ENCODE measurements at places on chromosomes 6 and 20.

DNA sequence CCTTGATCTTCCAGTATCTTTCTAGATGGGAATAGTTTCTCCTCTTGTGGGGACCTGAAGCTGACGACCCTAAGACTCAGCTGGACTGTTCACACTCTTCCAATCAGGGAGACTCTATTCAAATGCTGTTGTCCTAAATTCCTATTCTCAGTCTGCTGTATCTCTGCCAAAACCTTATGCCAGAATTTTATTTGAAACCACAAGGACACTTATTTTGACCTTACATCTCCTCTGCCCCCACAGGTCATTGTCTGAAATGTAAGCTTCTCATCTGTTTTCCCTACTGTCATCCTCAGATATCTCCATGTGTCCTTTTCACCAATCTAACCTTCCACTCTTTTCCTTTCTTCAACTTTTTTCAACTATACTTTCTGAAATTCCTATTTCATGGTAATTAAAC is 289.5 kb upstream of the SGK1 start:
- no peak for DNase-seq

DNA sequence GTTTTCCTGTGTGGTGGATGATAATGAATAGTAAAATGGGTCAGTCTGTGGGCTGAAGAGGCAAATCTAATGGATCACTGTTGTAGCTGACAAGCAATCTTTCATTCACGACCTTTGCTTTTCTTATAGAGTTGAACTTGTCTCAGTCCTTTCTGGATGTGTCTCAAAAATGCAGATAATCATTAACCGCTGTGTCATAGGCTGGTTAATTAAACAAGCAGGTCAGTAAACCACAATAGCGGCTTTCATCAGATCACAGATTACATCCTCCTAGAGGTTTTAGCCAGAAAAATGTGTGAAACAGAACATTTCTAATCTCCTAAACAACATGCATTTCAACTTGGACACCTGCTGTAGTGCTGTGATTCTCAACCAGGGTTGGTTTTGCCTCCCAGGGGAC is 2.5 kb upstream of the METTL24 start:
- no peak for DNase-seq

GRCh38 chr6:80728830-80729229 is 622.4 kb downstream of the BCKDHB start:
- DNase-seq: no peak

- no peak for DNase-seq
Measured at GRCh38 chr20:33900521-33901131, 89.5 kb downstream of the CHMP4B start.

GRCh38 chr20:49891476-49892110 is 23.7 kb downstream of the SPATA2 start:
- no peak for DNase-seq

GRCh38 chr6:7687145-7688111 is 38.5 kb upstream of the BMP6 start:
- no peak for DNase-seq

DNA sequence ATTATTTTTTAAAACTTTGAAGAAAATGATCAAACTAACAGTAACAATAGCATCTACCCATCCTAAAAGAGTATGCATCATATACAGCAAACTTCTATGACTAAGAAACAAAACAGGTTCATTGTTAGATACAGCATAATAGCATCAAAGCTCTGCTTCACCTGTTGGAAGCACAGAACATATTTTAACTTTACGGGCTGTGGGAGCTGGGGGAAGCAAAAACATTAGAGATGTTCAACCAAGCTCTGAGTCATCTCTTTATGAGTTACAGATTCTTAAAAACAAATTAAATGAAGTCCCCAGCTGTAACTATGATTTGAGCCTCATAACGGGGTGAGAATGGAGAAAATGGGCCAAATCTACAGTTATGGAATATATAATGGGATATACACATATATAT is 63.4 kb downstream of the SYNE1 start:
- no peak for DNase-seq

DNA sequence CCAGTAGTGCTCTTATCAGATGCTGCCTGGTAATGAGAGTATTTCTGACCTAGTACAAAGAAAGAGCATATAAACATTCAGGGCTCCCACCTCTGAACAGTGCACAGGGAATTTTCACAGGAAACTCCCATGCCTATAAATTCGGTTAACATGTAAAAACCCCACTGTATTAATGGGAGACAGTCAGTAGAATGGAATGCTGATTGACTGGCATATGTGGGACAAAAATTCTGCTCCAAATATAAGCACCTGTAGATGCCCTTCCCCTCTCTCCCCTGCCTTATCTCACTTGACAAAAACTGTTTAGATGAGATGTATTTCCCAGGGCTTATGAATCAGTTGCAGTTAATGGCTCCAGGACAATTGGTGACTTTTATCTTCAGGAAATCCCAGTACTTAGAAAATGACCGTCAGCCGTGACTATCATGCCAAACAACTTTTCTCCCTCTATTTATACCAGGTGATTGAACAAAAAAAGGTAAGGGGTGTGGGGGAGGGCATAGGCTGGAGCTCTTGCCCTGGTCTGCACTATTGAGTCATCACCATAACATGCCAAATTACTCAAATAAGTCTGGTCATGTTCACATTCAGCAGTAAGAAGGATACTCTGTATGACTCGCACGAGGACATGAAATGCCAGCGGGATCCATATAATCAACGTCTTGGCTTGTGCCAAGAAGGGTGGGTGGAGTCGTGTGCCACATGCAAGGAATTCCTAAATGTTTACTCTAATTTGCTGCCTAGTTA is 176.4 kb upstream of the BMP2 start:
- DNase-seq: no peak

- DNase-seq: no peak
Measured at GRCh38 chr6:48713612-48714011, 602.6 kb upstream of the PTCHD4 start.

GRCh38 chr20:10701607-10702006 is 27.8 kb upstream of the JAG1 start:
- no peak for DNase-seq

GRCh38 chr6:85923013-85923430 is 280.3 kb upstream of the SYNCRIP start:
- DNase-seq: no peak

DNA sequence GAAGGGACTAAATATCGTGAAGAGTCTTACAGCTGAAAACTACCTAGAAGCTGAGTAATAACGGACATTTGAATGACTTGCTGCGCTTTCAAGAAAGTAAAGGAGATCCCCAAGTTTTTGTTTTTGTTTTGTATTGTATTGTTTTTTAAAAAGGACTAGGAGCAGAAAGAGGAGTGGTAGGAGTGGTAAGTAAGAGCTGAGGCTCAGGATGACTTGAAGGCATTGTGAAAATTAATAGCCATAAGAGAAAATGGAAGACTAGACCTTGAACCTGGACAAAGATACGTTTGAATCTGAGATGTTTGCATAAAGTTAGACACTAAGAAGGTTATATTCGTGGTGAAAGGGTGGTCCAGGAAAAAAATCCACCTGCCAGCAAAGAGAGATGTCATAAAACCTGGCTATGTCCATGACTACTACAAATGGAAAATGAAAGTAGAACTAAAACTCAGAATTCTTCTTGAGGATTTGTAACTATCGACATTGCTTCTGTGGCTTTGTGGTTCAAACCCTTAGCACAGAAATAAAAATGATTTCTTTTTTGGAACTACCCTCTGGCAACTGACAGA is 824.8 kb upstream of the FLRT3 start:
- no peak for DNase-seq

GRCh38 chr6:13550656-13551055 is 23.7 kb upstream of the SIRT5 start:
- DNase-seq: no peak

- DNase-seq: no peak
Measured at GRCh38 chr20:11813106-11813890, 104.4 kb upstream of the BTBD3 start.

- DNase-seq: no peak
Measured at GRCh38 chr6:28205879-28206278, 19.2 kb upstream of the ZSCAN9 start.

GRCh38 chr6:103893141-103893581 is 966.6 kb downstream of the HACE1 start:
- DNase-seq: no peak

DNA sequence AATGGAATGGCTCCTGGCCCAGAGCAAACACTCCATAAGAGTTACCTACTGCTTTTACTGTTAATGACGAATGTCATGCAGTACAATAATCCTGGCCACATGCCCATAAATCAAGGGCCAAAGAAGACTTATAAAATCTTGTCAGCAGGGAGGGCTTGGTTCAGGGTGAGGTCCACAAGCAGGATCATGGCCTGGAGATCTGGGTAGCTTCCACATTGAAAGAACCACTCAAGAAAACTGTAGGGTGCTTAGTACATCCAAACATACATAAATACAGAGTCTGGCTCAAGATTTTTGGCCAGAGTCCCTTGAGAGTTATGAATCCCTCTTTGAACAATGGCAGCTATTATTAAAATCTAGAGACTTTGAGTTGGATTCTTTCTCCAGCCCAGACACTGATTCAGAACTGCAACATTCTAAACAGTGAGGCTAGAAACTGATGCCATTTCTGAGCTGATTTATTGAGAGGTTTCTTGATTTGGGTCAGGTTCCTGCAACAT is 188.7 kb downstream of the CDC5L start:
- no peak for DNase-seq

DNA sequence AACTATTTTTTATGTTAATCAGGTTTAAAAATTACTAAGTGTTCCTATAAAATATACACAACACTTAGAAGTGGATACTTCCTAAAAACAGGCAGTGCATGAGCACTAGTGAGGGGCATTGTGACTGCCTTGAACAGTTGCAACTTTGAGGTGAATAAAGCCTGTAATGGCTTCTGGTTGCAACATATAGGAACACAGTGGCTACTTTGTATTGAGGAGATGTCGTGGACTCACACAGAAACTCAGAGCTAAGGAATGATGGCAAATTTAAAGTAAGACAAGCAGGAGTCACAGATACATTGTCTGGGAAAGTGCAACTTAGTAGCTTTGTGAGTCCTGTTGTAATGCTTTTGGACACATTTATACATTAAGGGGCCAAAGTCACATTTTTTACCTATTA is 861 bp upstream of the HLA-A start:
- no peak for DNase-seq

DNA sequence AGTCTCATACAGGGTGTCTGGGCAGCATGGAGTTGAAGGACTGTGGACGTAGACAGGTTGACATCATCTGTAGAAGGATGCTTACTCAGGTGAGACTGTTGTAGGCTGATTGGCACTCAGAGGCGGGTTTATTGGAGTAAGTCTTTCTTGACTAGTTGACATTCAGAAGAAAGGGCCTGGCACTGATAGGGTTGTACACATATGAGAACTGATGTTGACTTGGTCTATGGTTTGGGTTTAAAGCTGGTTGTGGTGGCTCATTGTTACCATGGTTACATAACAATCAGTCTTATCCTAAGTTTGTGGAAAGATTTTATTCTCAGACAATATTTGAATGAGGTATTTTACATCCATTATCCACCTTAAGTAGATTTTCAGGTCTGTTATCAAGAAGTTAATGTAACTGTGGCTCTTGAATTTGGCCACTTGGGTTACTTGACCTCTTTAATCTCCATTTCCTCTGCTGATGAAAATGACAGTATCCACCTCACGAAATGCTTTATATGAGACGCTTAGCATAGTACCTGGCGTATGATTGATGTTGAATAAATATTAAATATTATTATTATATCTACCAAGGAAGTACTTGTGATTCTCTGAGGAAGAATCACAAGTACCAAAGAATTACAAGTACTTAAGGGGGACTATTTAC is 109.3 kb downstream of the DNAH8 start:
- no peak for DNase-seq

DNA sequence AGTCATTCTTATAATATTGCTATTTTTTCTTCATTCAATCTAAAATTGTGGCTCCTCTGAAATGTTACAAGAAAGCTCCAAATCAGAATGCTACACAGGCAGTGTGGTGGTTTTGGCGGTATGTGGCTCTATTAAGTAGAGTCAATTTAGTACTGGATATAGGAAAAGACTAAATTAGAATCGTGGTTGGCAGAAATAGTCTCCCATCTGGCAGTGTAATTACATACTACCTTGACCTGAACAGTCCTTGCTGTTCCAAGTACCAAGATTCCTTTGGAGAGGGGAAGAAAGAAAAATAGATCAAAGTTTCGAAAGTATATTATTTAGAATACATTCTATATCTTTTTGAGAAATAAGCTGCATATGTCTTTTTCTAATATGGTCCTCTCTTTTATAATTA is 78.2 kb downstream of the C6orf118 start:
- no peak for DNase-seq

GRCh38 chr20:50110141-50111047 is 2.6 kb downstream of the UBE2V1 start:
- DNase-seq: no peak

DNA sequence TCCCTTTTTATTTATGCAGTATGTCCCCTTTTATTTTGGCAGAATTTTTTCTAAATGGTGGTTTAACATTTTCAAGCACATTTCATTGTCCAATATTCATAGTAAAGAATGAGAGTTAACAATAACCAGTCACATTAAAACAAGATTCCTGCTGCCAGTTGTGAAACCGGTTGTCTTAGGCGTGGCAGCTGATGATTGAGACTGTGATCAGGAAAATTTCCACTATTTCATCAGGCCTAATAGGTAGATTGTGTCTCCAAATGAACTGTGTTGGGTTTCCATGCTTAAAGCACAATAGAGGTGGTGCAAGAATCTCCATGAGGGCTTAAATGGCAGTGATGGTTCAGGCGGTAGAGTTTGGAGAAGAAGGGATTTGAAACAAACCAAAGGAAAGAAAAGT is 15.3 kb downstream of the PRDM1 start:
- no peak for DNase-seq

- DNase-seq: no peak
Measured at GRCh38 chr6:81938991-81939732, 186.7 kb upstream of the TENT5A start.

DNA sequence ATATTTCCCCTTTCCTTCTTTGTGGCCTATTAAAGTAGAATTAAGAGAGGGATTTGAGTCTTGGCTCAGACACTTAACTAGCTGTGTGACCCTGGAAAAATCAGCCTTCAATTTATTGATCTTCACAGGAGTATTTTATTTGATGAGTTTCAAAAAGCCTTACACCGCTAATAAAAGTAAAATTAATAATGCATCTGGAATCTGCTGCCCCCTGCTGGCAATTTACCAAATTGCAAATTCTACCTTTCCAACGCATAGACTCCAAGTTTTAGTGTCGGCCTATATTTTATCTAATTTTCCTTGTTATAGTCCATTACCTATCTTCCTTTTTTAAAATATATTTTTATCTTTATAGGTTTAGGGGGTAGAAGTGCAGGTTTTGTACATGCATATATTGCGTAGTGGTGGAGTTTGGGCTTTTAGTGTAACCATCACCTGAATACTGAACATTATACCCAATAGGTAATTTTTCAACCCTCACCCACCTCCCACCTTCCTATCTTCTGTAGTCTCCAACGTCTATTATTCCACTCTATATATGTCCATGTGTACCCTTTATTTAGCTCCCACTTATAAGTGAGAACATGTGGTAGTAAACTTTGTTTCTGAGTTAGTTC is 46.3 kb downstream of the GOPC start:
- DNase-seq: no peak

- DNase-seq: no peak
Measured at GRCh38 chr6:132495604-132496079, 17.3 kb downstream of the STX7 start.

- DNase-seq: no peak
Measured at GRCh38 chr6:12916006-12916405, 199.4 kb downstream of the PHACTR1 start.
